ENCODE measurements at places on chromosomes 7 and 10. TPM values are rescaled to one million over a fixed set of nuclear protein-coding genes. Genes with fewer than 3 reads are reported as not detected.

- DNase-seq, result no peak
Measured at GRCh38 chr7:73565675-73566340, 8.3 kb upstream of the BCL7B start.

DNA sequence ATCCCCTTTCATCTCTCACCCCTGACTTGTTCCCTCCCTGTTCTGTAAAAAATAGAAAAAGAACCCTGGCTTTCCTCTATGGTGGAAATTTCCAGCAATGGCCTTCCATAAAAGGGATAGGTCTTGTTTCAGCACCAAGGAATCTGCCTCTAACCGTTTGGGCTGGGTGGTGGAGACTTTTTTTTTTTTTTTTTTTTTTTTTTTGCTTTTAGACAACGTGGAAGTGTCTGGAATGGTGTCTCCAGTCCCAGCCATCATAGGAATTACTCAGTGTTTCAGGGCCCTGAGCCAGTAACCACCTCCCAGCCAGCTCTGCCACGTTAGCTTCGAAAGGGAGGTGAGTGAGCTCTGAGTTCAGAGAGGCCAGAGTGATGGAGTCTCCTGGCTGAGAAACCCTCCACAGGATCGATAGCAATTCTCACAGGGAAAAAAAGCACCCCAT is 97.3 kb upstream of the COL1A2 start:
- no peak for DNase-seq

- DNase-seq, result no peak
Measured at GRCh38 chr7:133545618-133546017, 292.7 kb downstream of the EXOC4 start.

- DNase-seq, result no peak
Measured at GRCh38 chr7:82404094-82404493, 39.5 kb downstream of the CACNA2D1 start.

- DNase-seq, result no peak
Measured at GRCh38 chr7:11006291-11006690, 32.6 kb downstream of the PHF14 start.

CDK6 gene
- total RNA-seq, result 131 TPM

RAB19 gene
- total RNA-seq, result 14.5 TPM

GRCh38 chr7:18548534-18548933 is 53.0 kb downstream of the HDAC9 start:
- DNase-seq, result no peak

- no peak for DNase-seq
Measured at GRCh38 chr10:108779501-108779900, 1143.8 kb downstream of the XPNPEP1 start.

UPK3B gene
- 1.6 TPM for total RNA-seq

DNA sequence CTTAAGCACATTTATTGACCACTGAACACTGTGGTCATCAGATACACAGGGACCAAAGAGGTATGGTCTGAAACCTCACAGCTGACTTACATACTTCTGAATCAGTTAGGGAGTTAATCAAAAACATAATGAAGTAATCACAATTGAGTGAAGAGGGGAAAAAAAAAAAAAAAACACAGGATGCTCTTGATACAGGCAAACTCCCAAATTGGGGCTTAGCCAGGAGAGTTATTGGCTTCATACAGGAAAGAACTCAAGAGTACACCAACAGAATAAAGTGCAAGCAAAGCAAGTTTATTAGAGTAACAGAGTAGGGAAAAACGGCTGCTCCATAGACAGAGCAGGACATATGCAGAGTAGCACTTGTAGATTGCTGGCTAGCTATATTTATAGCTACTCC is 917.0 kb downstream of the CNTNAP2 start:
- no peak for DNase-seq

GRCh38 chr7:92244808-92245486 is 767 bp downstream of the KRIT1 start:
- DNase-seq, result no peak

Measured in activated CD4-positive, alpha-beta memory T cell treated with anti-CD3 and anti-CD28 coated beads for 36 hours (primary cell).